Activated CD8-positive, alpha-beta memory T cell treated with anti-CD3 and anti-CD28 coated beads for 48 hours (primary cell): ENCODE measurements at places on chromosomes 1 and 21.

GRCh38 chr1:21396516-21396915 is 43.4 kb upstream of the NBPF3 start:
- no peak for DNase-seq

- DNase-seq: peak; percentile 38
Measured at GRCh38 chr1:10694633-10695627, 101.5 kb downstream of the CASZ1 start.

- no peak for DNase-seq
Measured at GRCh38 chr1:19066248-19066873, 109.9 kb upstream of the IFFO2 start.

- DNase-seq: no peak
Measured at GRCh38 chr21:34852448-34852847, 183.7 kb downstream of the CLIC6 start.

DNA sequence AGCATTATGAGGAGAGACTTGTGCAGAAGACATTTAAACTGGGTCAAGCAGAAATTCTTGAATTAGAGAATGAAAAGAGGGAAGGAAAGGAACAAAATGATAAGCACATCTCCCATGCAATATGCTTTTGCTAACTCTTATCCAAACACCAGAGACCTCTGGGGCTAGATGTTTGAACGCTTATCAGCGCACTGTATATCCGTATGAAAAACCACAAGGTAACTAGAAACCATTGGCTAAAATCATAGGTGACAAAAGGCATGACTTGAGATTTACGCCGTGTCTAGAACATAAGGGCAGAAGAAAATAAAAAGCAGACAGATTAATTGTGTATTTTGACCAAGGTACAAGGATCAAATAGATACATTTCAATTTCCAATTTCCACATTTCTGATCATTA is 38.0 kb upstream of the TIAM1 start:
- no peak for DNase-seq

DNA sequence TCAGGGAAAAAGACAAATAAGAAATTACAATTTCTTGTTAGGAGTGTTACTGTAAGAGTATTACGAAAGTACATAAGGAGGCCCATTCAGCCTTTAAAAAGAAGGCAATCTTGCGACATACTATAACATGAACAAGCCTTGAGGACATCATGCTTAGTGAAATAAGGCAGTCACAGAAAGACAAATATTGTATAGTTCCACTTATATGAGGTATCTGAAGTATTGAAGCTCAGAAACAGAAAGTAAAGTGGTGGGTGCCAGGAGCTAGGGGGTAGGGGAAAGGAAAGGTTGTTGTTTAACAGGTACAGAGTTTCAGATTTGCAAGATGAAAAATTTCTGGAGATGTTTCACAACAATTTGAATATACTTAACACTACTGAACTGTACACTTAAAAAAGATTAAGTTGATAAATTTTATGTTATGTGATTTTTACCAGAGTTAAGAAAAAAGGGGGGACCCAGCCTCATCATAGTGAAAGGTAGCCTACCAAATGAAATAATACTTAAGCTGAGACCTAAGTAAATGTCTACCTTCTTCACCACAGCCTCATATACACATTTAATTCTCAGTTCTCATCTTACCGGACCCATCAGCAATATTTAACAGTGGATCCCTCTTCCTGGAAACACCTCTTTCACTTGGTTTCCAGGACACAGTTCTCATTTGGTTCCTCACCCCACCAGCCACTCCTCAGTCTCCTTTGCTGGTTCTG is 19.5 kb downstream of the USP24 start:
- DNase-seq: no peak

DNA sequence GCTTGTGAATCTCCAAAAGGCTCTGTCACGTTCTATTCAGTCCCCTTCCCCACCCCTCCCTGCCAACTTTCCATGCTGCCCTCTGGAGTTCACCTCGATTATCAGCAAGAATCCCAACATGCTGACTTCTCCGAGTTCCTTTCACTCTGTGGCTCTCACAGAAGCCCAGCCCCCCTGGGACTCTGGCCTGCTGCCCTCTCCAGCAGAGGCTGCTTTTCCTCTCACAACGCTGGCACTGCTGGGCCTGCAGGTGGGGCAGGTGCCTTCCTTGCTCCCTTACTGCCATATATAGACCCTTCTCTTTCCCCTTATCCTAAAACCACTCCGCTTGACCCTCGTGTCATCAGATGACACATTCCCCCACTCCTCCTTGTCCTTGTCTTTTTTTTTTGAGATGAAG is 10.2 kb upstream of the RNF186 start:
- no peak for DNase-seq

- no peak for DNase-seq
Measured at GRCh38 chr1:244964112-244964971, 100.0 kb upstream of the HNRNPU start.

DNA sequence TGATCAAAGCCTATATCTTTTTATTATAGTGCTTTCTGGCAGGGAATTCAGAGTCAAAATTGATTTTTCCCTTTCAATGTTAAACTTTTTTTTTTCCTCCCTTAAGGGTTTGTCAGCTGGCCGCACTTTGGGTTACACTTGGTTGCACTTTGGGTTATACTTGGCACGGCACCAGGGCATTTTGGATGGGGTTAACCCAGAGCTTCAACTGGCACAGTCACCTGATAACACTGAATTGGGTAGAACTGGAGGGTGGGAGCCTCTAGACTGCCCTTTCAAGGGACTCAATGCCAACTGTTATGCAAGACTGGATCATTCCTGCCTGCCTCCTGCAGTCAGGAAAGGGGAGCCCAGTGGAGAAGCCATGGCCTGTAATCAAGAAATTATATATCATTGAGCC is 211.5 kb downstream of the KCNJ6 start:
- no peak for DNase-seq

- no peak for DNase-seq
Measured at GRCh38 chr21:34031835-34032370, 41.5 kb upstream of the MRPS6 start.

DNA sequence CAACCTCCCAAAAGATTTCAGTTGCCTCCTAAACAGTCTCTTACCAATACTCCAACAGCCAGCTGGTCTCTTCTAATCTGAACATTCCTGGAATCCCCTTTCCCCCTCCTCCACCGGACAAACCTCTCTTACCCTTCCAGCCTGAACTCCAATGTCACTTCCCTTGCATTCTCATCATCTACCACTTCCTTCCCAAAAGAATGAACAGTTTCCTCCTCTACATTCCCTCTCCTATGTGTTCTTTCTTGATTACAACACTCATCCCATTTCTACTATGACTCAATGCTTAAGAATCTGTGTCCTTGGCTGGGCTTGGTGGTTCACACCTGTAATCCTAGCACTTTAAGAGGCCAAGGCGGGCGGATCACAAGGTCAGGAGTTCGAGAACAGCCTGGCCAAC is 417.1 kb downstream of the SETD4 start:
- no peak for DNase-seq

DNA sequence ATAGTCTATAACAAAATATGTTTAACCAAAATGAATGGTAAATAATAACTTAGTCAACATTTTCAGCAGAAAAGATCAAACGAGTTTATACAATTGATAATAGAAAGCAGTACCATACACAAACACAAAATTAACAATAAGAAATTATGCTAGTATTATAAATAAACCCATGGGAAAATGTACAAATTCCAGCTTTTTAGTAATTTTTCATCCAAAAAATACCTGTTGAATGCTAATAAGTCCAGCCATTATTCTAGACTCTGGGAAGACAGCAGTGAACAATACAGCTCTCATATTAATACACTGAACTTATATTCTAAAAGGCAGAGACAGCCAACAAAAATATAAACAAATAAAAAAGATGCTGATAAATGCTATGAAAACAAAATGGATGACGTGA is 66.3 kb downstream of the AKT3 start:
- no peak for DNase-seq

DNA sequence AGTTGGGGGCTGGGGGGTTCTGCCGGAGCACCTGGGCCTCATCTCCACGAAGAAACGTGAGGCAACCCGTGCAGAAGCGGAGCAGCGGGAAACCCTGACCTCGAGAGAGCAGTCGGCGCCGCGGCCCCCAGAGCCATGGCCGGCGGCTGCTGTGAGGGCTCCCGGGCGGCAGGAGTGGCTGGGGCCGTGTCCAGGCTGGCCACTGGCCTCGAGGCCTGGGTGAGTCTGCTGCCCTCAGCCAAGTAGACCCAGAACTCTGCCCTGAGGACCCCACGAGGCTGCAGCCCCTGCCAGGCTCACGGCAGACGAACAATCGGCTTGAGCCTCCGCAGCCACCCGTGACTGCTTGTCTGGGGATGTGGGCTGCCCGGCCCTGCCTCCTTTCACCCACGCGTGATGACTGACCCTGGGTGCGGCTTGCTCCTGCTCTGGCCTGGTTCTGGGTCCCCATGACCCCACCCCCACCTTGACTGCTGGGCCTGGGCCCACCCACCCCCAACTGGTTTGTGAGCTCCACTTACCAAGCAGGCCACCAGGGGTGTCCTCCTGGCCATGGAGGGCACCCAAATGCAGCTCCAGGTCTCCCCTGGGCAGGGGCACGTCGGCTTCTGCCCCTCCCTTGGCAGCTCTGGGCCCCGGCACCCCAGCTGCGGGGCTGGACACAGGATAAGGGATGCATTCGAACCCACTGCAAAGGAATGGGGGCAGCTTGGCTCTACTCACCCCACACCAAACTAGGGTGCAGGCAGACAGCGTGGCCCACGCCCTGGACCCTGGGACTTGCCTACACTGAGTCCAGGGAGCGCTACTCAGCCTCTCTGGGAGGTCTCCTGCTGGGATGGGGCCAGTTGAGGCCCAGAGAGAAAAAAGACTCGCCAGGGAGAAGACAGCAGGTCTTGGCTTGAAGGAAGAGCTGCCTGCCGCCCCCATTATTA is 34.2 kb downstream of the MORN1 start:
- DNase-seq: no peak

DNA sequence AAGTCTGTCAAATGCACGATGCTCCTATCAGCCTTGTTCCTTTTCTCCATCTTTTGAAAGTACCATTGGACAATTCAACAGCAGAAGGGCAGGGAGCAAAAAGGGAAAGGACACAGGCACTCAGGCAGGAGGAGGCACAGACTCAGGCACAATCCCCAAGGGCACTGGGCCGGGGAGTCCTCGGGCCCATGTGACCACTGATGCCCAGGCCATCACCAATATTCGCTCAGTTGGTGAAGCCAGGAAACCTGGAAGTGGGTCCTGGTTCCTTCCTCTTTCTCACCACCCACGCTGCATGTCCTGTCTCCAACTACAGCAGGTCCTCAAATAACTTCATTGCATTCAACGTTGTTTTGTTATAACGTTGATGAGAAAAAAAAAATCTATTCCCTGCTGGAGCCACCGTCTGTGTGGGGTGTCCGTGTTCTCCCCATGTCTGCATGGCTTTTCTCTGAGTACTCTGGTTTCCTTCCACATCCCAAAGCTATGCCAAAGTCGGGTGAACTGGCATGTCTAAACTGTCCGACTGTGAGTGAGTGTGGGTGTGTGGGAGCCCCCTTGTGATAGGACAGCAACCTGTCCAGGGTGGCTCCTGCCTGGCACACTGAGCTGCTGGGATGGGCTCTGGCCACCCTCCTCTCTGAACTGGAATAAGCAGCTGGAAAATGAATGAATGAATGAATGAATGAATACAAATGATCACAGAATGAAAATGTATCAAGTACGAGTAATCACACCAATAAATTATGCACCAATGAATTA is 12.5 kb downstream of the NID1 start:
- DNase-seq: no peak

DNA sequence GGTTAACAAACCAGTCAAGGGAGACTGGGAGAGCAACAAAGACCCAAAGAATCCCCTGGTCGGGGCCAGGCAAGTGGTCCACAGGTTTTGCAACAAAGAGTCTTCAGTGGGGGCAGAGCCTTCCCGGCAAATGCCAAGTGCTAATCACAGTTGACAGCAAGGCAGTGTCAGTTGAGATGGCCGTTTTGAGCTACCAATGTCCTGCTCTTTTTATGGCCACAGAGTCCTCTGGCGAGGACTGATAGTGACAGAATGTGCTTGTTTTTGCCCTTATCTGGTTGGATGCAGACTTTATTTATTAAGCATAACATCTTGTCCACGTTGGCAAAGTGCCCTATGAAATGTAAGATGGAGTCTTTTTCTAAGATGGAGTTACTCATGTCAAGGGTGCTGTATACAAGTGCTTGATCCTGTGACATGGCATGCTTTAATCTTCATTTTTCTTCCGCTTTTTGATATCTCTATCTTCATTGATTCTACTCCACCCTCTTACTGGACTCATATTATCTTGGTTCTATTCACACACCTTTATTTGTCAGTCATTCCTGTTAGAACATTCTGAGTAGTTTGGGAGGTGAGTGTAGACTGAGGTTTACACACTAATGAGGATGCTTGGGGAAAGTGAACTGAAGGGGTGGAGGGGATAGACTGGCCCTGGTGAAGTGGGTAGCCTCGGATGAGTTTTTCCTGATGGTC is 51.8 kb downstream of the KCNK1 start:
- no peak for DNase-seq

DNA sequence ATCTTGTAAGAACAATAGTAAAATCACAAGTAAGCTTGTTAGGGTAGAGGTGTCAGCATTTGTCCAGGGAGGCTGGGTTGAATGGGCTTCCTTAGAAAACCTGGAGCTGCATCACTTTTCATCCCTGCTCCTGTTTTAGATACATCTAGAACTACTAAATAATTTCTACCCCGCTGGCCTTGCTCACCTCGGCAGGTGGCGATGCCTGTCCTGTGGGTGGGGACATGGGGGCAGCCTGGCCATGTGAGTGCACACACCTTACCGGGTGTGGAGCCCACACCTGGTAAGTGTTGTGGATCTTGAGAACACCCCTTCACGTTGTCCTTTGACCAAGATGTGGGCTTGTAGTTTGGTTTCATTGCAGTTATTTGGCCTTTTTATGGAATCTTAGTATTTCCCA is 29.7 kb downstream of the URB2 start:
- no peak for DNase-seq

DNA sequence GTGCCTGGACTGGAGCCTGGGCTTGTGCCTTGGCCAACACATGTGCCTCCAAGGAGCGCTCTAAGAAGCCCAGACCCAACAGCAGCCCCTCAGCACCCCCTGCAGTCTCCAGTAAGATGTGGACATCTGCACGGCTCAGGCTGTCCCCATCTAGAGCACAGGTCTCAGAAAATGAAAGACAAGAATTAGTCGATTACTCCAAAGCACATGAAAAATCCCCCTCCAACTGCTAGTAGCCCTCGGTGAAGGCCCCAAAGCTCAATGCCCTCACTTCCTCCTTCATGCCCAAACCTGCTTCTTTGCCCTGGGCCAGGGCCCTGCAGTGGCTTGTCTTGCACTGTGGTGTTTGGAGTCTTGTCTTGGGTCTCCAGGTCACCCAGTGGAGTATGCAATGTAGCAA is 21.9 kb upstream of the ERO1B start:
- DNase-seq: no peak

DNA sequence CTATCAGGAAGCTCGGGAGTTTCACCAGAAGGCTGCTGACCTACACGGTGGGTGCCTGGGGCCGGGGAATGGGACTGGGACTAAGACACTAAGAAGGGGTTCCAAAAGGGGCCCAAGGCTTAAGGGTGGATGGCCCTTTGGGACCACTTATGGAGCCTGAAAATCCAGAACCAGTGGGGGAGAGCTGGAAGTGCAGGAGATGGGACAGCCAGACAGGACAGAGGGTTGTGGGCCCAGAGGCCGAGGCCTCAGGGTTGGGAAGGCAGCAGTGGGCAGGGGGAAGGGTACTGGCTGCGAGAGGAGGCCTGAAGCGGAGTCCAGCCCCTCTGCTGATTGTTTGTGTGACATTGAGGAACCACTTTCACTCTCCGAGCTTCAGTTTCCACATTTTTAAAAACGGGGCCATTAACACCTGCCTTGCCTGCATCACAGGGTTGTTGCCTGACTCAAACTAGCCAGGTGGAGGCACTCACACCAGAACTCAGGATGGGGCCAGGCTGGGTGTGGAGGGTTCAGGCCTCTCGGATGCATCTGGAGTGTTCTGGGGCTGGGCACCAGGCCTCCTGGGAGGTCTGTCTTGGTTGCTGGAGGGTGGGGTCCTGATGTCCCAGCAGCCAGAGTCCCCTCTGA is 3.0 kb downstream of the TTC24 start:
- DNase-seq: no peak
